A549 treated with ZK216348 at 1 μM for 4 hours (cell line): ENCODE measurements at places on chromosomes 1 and 21. TPM values are rescaled to one million over a fixed set of nuclear protein-coding genes. Genes with fewer than 3 reads are reported as not detected.

NHLH1 gene
- total RNA-seq = 0.34 to 0.79 TPM (median 0.47 TPM) in 5 replicates

CFH gene
- total RNA-seq = 3.4 to 5.5 TPM (median 4.7 TPM) in 5 replicates

TXLNA gene
- 26.4 to 30.0 TPM (median 29.2 TPM) in 5 replicates for total RNA-seq

ETV3L gene
- not detected in 5 replicates for total RNA-seq

ST6GALNAC3 gene
- total RNA-seq = 0.34 to 0.80 TPM (median 0.53 TPM) in 5 replicates

HSD3B2 gene
- not detected in 5 replicates for total RNA-seq

SH2D1B gene
- total RNA-seq = 0.08 to 0.18 TPM (median 0.09 TPM) in 5 replicates

C1orf210 gene
- total RNA-seq = not detected in 5 replicates

ECE1 gene
- total RNA-seq = 44.9 to 71.9 TPM (median 63.1 TPM) in 5 replicates

P3H1 gene
- total RNA-seq = 26.3 to 35.2 TPM (median 30.3 TPM) in 5 replicates

ODF2L gene
- 5.1 to 15.0 TPM (median 8.5 TPM) in 5 replicates for total RNA-seq

TTC39A gene
- total RNA-seq = 1.2 to 1.8 TPM (median 1.3 TPM) in 5 replicates

RHOC gene
- total RNA-seq = 360 to 386 TPM (median 367 TPM) in 5 replicates

ADAMTS5 gene
- total RNA-seq = not detected in 5 replicates

FCGR3A gene
- total RNA-seq = not detected in 5 replicates

IVL gene
- total RNA-seq = 0.15 TPM in 1 of 5 replicates, not detected in the others

LSS gene
- 9.1 to 17.4 TPM (median 13.8 TPM) in 5 replicates for total RNA-seq

CD1D gene
- 0.06 to 0.14 TPM in 2 of 5 replicates, not detected in the others for total RNA-seq

LINGO4 gene
- not detected in 5 replicates for total RNA-seq

A3GALT2 gene
- not detected in 5 replicates for total RNA-seq

PFKFB2 gene
- total RNA-seq = 4.6 to 7.3 TPM (median 6.4 TPM) in 5 replicates
